ENCODE measurements at places on chromosomes 7 and 10.

- no peak for DNase-seq
Measured at GRCh38 chr7:139543801-139544603, 20.5 kb downstream of the CLEC2L start.

- no peak for DNase-seq
Measured at GRCh38 chr10:95168694-95169093, 25.3 kb upstream of the ACSM6 start.

DNA sequence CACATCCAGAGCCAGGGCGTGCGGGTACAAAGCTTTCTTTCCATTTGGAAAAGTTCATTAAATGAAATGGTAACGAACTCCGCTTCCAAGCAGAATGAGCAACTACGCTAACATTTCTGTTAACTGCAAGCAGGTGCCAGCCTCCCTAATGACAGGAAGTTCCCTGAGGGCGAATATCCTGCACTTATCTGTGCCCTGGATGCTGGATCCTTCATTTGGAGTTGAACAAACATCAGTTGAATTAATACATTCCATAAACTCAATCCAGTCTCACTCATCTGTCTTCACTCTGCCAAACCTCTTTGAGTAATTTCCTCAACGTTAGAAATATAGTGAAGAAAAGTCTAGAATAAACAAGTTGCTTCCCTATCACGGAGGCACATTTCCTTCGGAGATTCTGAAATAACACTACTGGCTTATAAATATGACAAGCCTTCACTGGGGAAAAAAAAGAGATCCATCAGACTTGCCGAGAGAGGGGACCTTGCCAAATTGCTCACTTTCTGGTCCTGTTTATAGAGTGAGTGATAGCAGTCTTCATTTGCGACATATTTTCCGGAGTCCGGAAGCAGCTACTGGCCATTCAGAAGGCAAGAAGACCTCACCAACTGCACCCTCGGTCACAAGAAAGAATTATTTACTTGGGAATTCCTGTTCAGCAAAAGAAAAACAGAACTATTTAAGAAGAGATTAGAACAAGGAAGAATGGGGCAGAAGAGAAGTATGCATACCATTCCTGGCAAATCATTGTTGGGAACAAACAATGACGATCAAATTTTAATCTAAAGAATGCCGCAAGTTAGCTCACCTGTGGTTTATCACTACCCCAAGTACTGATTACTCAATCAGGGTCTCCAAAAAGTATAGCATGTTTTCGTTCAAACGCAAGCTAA is 196.4 kb downstream of the FAM107B start:
- no peak for DNase-seq

- no peak for DNase-seq
Measured at GRCh38 chr10:97861097-97861750, 11.6 kb downstream of the GOLGA7B start.
